Thoracic aorta (tissue), 2 donors: ENCODE measurements at places on chromosomes 3 and 15. TPM values are rescaled to one million over a fixed set of nuclear protein-coding genes. Genes with fewer than 3 reads are reported as not detected.

GRCh38 chr15:90174140-90174875 lies 26.8 kb upstream of the SEMA4B start:
- DNase-seq: peak; percentile 55
- H3K4me1 ChIP-seq: peaks cover 12% of the 10 kb centered on the region
- no peaks in the 10 kb centered on the region for H3K27me3 ChIP-seq

DNA sequence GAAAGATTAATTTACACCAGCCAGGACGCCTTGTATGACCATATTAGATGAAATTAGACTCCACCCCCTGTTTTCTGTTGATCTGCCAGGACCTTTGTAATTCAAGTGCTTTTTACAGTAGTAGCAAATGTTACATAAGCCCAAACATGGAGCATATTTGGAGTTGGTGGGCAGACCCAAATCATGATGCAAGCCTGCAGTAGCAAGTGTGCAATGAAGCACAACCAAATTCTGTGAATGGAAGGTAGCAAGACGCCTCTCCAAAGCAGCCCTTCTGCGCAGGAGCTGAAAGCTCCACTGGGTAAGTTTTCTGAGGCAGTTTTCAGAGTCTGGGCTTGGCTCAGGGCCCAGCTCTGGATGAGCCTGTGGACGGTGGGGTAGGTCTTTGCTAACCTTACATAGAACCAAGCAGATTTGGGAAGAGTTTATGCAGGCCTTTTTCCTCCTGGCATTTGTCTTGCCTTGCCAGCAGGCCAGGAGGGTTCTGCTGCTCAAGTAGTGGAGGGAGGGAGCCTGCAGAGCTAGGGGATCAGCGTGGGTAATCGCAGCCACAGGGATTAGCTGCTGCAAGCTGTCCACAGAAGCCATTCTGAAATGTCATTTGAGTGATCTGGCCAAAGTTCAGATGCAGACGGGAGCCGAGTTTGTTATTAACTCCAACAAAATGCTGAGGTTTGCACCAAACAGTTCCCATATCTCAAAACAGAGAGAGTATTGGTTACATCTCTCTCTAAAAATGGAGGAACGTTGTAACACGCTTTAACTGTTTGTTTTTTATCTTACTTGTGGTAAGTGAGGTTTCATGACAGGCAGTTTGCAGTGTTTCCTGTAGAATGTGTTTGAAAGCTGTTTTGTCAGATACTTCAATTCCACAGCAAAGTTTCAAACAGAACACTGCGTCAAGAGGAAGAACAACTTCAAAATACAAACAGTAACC lies 55.4 kb downstream of the PSMD6 start:
- H3K4me1 ChIP-seq: peaks cover 49% of the 10 kb centered on the region
- H3K36me3 ChIP-seq: no peaks in the 10 kb centered on the region
- peak overlapping the region; percentile 66 for H3K4me3 ChIP-seq
- H3K27ac ChIP-seq: peak overlapping the region; percentile 55

The PLSCR2 gene
- 2.9 TPM for total RNA-seq

DNA sequence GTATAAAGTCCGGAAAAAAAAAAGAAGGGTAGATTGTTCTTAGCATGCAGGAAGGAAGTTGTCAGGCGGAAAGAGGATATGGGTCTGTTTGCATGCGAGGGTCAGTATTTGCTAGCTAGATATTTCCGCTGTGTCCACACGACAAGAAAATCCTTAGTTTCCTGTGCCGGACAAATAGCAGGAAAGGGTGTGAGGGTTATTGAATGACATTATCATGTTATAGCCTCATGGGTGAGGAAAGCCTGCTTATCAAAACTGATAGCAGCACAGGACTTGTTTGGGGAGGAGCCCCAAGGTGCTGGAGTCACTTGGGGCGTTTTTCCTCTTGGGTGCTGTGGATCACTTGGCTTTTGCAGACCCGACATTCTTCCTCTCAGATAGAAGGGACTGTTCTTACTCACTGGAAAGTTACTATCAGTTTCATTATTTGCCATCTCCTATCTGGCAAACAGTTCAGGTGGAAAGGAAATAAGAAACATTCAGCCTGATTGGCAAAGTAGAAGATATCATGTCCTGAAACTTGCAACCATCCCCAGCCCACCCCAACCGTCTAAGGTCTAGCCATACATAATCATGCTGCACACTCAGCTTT lies 127.2 kb upstream of the DPH6 start:
- no peak for DNase-seq
- peaks cover 2% of the 10 kb centered on the region for H3K4me1 ChIP-seq
- no peak overlapping the region for H3K27ac ChIP-seq
- H3K4me3 ChIP-seq: no peak overlapping the region
- H3K36me3 ChIP-seq: no peaks in the 10 kb centered on the region

GRCh38 chr15:89614164-89614563 lies 38.9 kb downstream of the TICRR start:
- DNase-seq: no peak
- H3K4me3 ChIP-seq: no peak overlapping the region
- no peaks in the 10 kb centered on the region for H3K36me3 ChIP-seq
- no peaks in the 10 kb centered on the region for H3K27me3 ChIP-seq

GRCh38 chr3:160790726-160791125 lies 34.7 kb downstream of the PPM1L start:
- no peak for DNase-seq
- H3K27ac ChIP-seq: no peak overlapping the region
- H3K27me3 ChIP-seq: no peaks in the 10 kb centered on the region
- no peaks in the 10 kb centered on the region for H3K4me1 ChIP-seq
- H3K36me3 ChIP-seq: no peaks in the 10 kb centered on the region

DNA sequence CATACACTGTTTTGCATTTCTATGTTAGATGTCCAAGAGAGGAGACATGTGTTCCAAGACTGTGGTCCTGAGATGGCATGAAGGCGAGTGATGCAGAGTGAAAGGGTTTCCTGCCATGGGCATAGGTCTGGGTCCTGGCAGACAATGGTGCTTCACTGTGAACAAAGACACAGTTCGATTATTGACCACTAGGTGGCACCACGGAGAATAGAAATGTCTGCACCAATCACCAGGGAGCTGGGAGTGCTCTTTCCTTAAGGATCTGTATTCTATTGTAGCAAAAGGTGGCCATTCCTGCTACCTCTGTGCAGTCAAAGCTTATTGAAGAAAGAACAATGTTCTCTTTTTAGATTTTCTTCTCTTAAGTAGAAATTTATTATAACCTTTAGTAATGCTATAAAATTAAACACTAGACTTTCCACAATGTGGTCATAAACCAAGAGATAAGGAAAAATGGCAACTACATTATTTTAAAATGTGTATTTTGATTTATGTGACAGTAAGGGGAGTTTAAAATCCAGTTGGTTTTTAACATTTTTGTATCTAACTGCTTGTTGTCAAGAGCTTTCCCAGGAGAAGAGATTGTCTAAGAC lies 88.7 kb downstream of the GABRG3 start:
- H3K4me1 ChIP-seq: no peaks in the 10 kb centered on the region
- H3K27ac ChIP-seq: no peak overlapping the region
- H3K27me3 ChIP-seq: no peaks in the 10 kb centered on the region
- H3K4me3 ChIP-seq: no peak overlapping the region
- H3K36me3 ChIP-seq: no peaks in the 10 kb centered on the region

The TASOR gene
- total RNA-seq: 45.9 TPM

The CORO2B gene
- total RNA-seq: 8.5 TPM

GRCh38 chr3:51637144-51637940 lies 33.7 kb upstream of the TEX264 start:
- no peaks in the 10 kb centered on the region for H3K27me3 ChIP-seq
- no peak overlapping the region for H3K27ac ChIP-seq
- DNase-seq: no peak
- peaks cover 81% of the 10 kb centered on the region for H3K36me3 ChIP-seq
- no peak overlapping the region for H3K4me3 ChIP-seq

- peaks cover 14% of the 10 kb centered on the region for H3K4me1 ChIP-seq
- no peaks in the 10 kb centered on the region for H3K36me3 ChIP-seq
- H3K27ac ChIP-seq: no peak overlapping the region
- no peaks in the 10 kb centered on the region for H3K27me3 ChIP-seq
- no peak for DNase-seq
Observed at GRCh38 chr15:69757186-69757585, 304.6 kb downstream of the RPLP1 start.

DNA sequence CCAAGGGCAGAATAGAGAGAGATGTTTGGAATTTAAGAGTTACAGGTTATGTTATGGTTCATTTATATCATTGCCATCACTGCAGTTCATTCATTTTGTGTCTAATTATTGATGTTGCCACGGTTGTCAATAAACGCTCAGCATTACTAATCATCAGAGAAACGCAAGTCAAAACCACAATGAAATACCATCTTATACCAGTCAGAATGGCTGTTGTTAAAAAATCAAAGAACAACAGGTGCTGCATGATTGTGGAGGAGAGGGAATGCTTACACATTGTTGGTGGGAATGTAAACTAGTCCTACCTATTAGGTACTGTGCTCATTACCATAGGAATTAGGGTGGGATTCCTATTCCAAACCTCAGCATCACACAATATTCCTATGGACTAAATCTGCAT lies 350.5 kb downstream of the TIGIT start:
- no peak overlapping the region for H3K27ac ChIP-seq
- H3K4me3 ChIP-seq: no peak overlapping the region
- H3K27me3 ChIP-seq: no peaks in the 10 kb centered on the region
- DNase-seq: no peak
- peaks cover 4% of the 10 kb centered on the region for H3K4me1 ChIP-seq

The C3orf20 gene
- not detected for total RNA-seq

DNA sequence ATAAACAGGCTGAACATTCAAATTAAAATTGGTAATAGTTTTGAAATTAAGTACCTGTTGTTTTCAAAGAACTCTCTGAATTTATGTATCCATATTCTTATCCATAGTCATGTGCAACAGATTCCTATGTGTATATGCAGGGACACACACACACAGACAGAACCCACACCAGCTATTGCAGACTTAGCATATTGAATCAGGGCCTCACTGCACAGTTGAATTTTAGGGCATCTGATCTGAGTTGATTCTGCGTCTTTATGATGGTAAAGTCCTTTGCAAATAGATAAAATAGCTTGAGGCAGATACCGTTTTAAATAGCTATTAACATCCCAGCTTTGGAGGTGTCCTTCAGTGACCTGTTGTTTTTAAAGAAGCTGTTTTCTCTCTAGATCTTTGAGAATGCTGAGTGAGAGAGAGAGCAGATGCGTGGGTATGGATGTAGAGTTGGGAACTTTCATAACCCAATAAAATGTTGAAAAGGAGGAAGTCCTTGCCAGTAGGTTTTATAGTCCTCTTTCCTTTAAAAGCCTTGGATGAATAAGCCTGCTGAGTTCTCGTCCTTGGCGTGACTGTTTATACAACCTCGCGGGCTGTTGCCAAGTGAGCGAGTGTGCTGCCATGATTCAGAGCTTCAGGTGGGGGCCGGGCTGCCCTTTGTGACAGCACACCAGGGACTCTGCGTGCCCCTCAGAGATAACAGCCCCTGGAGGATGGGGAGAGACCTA lies 18.3 kb downstream of the MYZAP start:
- peaks cover 14% of the 10 kb centered on the region for H3K4me1 ChIP-seq
- no peak for DNase-seq
- no peaks in the 10 kb centered on the region for H3K27me3 ChIP-seq
- no peak overlapping the region for H3K4me3 ChIP-seq
- H3K27ac ChIP-seq: no peak overlapping the region

GRCh38 chr3:140455521-140456214 lies 222.2 kb upstream of the TRIM42 start:
- no peak overlapping the region for H3K27ac ChIP-seq
- H3K4me3 ChIP-seq: no peak overlapping the region
- no peaks in the 10 kb centered on the region for H3K27me3 ChIP-seq
- no peaks in the 10 kb centered on the region for H3K36me3 ChIP-seq
- H3K4me1 ChIP-seq: no peaks in the 10 kb centered on the region

The EID1 gene
- total RNA-seq: 212 TPM

GRCh38 chr3:186515125-186515524 lies 29.1 kb downstream of the CRYGS start:
- H3K27me3 ChIP-seq: no peaks in the 10 kb centered on the region
- H3K4me1 ChIP-seq: no peaks in the 10 kb centered on the region
- H3K27ac ChIP-seq: no peak overlapping the region

The BFSP2 gene
- not detected for total RNA-seq

GRCh38 chr3:57009367-57009766 lies 51.1 kb upstream of the SPATA12 start:
- H3K4me3 ChIP-seq: no peak overlapping the region
- no peak for DNase-seq
- peaks cover 32% of the 10 kb centered on the region for H3K4me1 ChIP-seq
- no peaks in the 10 kb centered on the region for H3K27me3 ChIP-seq
- H3K36me3 ChIP-seq: no peaks in the 10 kb centered on the region
- H3K27ac ChIP-seq: no peak overlapping the region

DNA sequence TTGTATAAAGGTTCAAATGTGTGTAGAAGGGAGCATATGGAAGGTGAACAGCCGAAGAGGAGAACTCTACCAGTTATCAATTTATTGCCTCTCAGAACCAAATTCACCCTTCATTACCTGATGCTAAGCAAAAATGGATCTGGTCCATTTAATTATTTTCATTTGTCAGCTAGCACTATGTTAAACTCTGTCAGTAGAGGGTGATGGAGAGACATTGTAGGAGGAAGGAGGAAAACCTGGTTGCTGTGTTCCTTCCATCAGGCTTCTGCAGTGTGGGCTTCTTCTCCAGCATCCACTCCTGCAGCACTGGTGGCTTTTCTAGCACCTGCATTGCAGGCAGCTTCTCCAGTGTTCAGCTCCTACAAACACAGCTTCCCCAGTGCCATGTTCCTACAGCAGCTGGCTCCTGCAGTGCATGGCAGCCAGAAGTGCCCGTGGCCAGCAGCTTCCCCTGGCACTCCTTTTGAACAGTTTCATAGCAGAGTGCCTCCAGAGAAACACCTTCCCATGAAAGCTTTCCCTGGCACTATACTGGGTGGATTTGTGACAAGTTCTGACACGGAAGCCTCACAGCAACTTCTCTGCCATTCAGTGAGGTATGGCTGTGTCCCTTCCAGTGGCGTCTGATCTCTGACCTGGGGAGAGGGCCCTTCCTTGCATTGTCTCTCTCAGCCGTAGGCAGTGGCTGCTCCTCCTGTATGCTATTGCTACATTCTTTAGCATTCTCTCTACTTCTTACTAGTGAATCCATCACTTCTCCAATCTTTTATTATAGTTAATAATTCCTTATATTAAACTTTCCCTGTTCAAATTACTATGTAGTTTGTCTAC lies 14.6 kb upstream of the IL17RD start:
- H3K27ac ChIP-seq: no peak overlapping the region
- no peaks in the 10 kb centered on the region for H3K36me3 ChIP-seq
- no peaks in the 10 kb centered on the region for H3K27me3 ChIP-seq

GRCh38 chr15:72233769-72234168 lies 2.8 kb upstream of the PKM start:
- H3K4me1 ChIP-seq: peaks cover 34% of the 10 kb centered on the region
- no peaks in the 10 kb centered on the region for H3K36me3 ChIP-seq
- no peak for DNase-seq

The GANC gene
- total RNA-seq: 32.0 TPM

DNA sequence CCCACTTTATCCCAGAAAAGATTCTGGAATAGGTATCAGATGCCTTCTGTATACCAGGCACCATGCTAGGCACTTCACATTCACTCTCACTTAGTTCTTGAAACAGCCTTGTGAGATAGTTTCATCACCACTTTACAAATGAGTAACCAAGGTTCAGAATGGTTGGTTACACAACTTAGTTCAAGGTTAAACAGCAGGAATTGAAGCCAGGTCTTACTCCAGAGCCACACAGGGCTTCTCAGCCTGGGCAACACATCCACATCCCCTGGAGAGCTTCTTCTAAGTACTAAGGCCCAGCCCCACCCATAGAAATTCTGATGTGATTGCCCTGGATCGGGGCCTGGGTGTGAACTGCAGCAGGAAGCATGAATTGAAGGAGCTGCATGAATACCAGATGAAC lies 18.6 kb downstream of the WHAMM start:
- H3K36me3 ChIP-seq: peaks cover 62% of the 10 kb centered on the region
- peaks cover 16% of the 10 kb centered on the region for H3K4me1 ChIP-seq
- DNase-seq: no peak
- no peak overlapping the region for H3K4me3 ChIP-seq

The SNX22 gene
- 0.28 TPM for total RNA-seq

The CALML4 gene
- 7.7 TPM for total RNA-seq
